CD8-positive, alpha-beta memory T cell (primary cell): ENCODE measurements at places on chromosomes 12 and 14. TPM values are rescaled to one million over a fixed set of nuclear protein-coding genes. Genes with fewer than 3 reads are reported as not detected.

DNA sequence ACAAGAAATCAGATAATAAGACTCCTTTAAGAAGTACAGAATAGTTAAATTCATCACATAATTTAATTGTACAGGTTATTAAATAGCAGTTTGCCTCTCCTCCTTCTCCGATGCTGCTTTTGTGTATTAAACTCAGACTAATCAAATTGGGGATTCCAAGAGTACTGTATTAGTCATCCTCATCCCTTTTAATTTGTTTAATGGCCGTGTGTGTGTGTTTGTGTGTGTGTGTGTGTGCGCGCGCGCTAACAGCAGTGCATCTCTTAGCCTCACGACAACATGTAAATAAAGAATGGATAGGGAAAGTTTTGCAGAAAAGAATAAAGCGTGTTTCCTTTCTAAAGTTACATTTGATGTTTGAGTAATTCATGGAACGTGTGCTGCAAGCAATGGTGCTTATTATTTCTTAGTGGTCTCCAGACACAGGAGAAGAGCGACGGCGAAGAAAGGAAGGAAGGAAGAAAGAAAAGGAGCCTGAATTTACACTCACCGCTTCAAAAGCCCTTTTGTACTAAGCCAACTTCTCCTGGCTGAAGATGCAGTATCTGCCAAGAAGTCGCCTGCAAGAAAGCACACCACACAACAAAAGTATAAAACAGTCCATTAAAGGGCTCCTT is 220.3 kb downstream of the ASCL1 start:
- DNase-seq, result no peak

- no peak for DNase-seq
Measured at GRCh38 chr12:97745406-97746101, 282.9 kb downstream of the RMST start.

DNA sequence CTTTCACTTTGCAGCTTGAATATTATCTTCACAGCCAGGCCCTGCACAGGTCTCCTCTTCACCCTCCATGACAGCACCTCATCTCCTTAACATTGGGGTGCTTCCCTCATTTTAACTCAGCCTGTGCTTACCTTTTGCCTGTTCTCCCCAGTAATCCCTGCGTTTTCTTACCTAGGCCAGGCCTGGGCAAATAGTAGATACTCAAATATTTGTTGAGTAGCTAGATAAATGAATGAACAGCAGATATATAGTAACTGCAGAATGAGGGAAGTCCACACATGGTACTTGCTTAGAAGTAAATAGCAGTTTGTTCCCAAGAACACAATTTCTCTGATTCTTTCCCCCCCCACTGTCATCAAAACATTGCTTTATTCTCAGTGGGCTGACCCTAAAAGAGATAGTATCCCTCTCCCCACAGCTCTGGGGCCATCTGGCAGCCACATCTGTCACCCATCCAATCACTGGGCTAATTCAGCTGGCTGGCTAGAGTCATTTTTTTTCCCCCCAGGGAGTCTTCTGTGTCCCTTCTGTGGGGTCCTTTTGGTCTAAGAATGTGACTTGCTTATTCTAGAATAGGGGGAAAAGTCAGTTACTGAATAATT is 43.2 kb downstream of the APPL2 start:
- DNase-seq, result no peak

Gene WNT1
- 2.3 TPM for polyA plus RNA-seq
